Fibroblast of villous mesenchyme (primary cell): ENCODE measurements at places on chromosomes 5 and 9.
A peak's percentile ranks its signal among the peaks of the same experiment; 100 is the strongest.

DNA sequence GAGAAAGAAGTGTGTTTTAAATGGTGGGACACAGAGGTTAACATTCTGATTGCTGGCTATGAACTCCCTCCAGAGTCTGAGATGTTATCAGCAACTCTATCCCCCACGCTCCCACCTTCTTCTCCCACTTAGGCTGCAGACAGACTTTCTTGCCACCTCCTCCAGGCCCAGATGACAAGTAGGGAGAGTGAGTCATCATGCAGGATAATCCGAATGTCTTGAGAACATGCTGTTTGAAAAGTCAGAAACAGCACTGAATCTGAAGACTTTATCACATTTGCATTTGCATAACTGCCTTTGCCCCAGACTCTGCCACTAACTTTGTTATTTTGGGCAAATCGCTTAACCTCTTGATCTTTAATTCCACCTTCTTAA lies 139.8 kb downstream of the ESM1 start:
- peak; percentile 58 for DNase-seq

DNA sequence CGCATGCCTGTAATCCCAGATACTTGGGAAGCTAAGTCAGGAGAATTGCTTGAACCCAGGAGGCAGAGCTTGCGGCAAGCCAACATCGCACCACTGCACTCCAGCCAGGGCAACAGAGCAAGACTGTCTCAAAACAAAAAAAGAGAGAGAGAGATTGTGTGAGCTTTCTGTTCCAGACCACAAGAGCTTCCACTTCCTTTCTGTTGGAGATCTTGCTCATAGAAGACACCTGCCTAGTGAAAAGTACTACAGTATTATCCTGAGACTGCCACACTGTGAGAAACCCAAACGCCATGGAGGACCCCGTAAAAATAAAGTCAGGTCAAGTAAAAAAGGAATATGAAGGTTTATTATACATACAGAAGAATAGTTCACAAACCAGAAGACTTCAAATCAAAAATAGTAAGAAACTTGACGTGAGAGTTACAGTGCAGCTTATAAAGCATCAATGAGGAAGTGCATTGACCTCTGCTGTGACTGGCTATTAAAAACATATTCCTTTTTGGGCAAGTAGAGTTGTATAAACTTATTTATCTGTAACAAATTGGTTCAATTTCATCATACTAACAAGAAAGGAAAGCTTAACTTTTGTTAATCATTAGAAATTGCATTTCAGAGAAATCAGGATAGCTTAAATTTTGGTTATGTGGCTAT lies 4.3 kb upstream of the EMB start:
- no peak for DNase-seq

DNA sequence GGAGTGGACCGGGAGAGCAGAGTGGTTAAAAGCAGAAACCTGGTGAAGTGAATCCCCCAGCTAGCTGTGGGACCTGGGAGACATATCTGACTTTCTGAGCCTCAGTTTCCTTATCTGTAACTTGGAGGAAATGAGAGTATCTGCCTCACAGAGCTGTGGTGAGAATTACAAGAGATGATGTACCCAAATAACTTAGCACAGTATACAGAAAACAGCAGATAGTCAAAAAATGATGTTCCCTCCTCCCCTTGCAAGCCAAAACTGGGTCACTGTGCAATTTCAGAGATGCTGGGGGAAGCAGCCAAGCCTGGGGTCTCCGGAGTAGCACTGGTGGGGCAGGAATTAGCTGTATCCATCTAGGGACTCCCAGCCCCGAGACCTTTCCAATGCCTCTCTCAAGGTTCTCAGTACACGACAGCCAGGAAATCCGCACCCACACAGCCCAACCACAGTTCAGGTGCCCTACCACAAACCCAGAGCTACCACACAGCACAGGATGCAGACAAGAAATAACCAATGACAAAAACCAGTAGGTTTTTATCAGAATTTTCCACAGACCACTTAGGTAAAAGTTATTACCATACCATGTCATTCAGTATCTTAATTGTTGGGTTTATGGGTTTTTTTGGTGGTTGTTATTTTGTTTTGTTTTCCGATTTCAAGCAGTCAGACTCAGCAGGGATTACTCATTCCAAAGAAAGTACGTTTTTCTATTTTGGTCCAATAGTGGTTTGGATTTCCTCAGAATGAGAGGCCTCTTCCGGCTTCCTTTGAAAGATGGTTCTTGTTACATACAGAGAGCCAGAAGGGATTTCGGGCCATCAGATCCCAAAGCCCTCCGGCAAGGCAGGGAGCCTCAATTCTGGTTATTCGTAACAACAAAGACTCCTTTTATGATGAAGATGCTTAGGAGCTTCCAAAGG lies 4.9 kb upstream of the HRH2 start:
- no peak for DNase-seq

GRCh38 chr5:129120158-129120581 lies 25.6 kb downstream of the ISOC1 start:
- DNase-seq, result no peak

- DNase-seq, result no peak
Measured at GRCh38 chr9:76463211-76463610, 4.2 kb downstream of the GCNT1 start.

DNA sequence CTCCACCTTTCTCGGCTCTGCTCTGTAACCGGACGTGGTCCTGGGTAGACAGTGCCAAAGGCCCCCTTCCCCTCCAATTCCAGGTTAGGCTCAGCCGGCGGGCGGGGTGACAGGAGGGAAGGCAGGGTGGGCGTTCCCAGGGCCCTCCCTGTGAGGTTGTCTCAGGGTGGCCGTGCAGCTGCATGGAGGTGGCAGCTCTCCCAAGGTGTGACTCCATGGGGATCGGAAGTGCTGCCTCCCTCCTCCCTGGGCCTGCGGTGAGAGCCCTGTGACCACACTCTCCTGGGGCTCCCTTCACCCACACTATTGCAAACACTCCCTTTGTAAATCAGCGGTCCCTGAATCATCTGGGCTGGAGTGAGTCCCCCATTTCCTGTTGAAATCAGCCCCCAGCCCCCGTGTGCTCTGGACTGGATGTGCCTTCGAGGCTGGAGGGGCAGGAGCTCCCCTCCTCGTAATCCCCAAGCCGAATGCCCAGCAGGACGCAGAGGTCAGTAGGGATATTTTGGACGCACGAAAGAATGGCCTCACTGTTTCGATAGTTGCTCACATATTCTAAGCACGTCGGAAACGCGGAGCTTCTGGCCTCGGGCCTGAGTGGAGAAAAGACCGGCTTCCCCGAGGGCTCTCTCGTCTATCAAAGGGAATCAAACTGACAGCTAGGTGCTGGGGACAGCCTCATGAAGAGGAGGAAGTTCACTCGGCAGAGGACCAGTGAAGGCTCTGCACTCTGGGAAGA lies 107.6 kb upstream of the COL5A1 start:
- no peak for DNase-seq
